ENCODE measurements at places on chromosomes 7 and 10.

GRCh38 chr10:45274364-45274763 lies 41.0 kb downstream of the OR13A1 start:
- DNase-seq, result no peak

DNA sequence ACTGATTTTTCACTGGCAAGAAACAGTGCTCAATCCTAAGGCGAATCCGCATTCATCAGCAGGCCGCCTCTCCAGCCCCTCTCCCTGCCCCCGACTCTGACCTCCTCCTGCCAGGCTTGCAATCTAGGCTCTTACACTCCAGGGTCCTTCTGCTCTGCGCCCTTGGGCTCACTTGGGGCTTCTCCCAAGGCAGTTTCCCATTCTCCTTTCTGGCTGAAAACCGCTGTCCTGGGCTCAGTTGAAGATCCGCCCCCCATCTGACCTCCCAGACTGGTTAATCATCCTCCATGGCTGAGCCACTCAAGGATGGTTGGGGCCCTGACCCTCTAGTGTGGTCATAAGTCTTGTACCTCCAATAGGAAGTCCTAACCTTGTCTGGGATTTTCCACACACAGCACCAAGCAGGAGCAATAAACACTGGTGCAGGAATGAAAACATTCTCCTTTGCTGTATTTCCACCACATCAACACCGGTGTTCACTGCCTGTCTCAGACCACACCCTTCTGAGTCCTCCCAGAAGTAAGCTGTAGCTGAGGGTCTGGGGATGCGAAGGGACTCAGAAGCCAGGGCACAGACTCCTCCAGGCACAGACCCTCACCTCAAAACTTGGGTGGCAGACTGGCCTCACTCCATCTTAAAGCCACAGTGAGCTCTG lies 42.4 kb downstream of the TNS3 start:
- DNase-seq, result no peak

DNA sequence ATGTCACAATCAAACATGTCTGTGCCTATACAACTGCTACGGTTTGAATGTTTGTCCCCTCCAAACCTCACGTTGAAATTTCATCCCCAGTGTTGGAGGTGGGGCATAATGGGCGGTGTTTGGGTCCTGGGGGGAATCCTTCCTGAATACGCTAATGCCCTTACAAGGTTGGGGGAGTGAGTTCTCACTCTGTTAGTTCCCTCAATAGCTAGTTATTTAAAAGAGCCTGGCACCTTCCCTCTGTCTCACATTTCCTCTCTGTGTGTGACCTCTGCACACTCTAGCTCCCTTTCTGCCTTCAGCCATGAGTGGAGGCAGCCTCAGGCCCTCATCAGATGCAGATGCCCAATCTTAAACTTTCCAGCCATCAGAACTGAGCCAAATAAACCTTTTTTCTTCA lies 129.5 kb downstream of the GRM8 start:
- no peak for DNase-seq

DNA sequence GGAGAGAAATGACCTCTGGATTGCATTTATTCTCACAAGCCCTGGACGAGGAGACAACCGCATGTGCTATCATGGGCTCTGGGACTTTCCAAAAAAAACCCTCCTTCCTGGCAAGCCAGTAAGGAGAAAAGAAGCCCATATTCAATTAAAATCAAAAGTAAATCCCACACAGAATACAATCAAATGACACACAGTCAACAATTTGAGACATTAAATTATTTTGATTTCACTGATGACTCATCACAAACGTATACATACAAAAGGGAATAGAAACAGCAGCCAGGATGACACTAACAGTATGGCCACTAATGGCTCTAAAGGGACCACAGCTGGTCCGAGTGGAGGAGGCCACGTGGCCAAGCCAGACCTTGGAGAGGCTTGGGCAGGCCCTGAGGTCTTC lies 24.9 kb downstream of the LRRC20 start:
- no peak for DNase-seq

DNA sequence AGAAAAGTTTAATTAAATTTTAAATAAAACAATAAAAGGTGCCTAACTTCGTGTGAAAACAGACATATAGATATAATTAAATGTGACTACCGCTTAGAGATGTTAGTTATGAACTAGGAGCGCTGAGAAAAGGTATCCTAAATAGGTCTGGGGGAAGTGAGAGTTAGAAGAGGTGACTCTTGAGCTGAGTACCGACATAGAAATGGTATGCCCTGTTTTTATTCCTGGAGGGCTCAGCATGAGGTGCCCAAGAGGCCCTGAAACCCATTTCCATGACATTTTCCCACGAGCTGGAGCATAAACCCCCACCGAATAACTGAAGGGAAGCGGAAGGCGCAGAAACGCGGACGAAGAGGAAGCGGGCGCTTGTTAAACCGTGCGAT lies 433 bp upstream of the STARD3NL start:
- no peak for DNase-seq

DNA sequence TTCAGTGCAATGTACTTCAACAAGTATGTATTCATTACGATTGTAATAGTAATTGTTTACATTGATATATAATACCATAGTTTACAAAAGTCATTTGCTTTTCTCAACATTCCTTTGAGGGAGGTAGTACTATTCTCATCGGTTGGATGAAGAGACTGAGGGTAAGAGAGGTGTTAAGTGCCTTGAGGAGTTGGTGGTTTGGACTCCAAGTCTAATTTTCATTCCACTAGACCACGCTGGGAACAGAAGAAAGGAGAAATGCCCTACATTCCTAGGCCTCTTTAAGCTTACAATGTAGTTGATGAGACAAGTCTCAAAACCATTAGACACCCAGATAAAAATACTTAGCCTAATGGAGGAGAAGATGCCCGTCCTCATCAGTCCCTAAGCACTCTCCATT lies 28.6 kb downstream of the CDK1 start:
- no peak for DNase-seq

DNA sequence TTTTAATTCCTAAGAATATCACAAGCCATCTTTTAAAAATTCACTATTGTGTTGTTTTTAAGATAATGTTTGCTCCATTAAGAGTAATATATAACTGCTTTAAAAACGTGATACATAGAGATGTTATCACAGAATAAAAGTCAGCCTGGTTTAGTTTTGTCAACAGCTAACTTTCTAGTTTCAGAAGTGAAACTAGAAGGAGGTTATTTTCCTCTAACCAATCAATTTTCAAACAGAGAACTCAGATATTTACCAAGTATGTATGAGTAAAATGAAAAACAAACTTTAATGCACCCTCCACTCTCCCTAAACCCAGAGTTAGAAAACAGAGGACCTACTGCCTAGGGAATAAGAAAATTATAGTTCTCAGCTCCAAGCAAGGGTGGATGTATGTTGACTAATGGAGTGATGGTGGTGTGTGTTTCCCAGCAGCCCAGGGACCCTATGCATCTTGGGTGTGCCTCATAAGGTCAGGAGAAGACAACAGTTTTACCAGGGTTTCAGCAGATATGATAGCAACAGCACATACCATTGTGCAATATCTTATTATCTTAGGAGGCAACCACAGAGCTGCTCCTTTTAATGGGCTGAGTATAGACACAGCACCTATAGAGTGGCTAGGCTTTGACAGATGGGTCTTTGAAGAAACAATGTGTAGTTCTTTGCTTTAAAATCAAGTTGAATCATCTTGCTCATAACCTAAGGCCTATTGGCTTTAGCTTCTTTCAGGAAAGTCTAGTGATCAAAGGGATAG lies 58.4 kb downstream of the PTPRZ1 start:
- no peak for DNase-seq

GRCh38 chr7:131929632-131930031 lies 373.2 kb upstream of the PODXL start:
- no peak for DNase-seq

All from activated T-cell treated with anti-CD3 and anti-CD28 coated beads for 24 hours (primary cell).